SW480 (cell line): ENCODE measurements at places on chromosomes 6 and 20.

GRCh38 chr20:57470212-57470522 lies 54.8 kb downstream of the CTCFL start:
- no peak for DNase-seq

GRCh38 chr20:33147299-33147698 lies 20.7 kb upstream of the BPIFA2 start:
- DNase-seq: no peak

DNA sequence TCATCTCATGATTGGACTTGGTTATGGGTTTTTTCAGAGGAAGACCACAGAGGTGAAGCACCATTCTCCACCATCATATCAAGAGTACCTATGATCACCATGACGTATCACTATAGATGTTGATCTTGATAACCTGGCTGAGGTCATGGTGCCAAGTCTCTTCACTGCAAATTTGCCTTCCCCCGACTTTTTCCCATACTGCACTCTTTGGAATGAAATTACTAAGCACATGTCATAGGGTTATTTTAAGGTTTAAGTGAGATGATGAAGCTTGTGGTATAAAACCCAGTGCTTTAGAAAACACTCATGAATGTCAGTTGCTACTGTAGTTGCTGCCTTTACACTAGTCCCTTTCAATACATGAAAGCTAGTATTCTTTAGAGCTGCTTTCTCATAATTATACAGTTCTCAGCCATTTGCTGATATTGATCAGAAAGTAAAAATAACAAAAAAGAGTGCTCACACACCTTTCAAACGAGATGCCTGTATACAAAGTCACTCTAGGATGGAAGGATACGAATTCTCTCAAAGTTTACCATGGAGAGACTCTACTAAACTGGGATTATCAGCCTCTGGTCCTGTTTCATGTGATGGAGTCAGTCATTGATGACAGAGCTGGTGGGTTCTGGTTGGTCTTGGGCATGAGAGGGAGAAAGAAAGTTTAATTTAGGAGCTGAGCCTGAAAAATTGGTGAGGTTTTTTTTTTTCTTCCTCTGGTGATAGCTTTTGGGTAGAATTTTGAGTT lies 228.1 kb downstream of the PRL start:
- DNase-seq: no peak

- no peak for DNase-seq
Measured at GRCh38 chr20:58707770-58708169, 15.2 kb downstream of the NPEPL1 start.

DNA sequence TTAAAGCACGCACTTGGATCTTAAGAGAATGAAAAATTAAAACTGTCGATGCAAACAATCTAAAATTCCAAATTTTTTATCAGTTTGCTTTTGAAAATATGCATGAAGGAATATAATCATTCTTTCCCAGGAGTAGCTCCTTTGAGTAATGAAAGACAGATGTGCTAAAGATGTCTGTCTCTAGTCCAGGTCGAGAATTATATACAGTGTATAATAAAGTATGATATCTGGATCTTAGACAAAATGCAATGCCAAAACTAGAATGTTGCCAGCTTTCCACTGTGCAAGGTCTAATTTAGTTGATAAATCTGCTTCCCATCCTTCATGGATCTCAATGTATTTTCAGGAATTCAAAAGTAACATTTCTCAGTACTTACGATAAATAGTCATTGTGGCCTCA lies 65.1 kb upstream of the ADGRG6 start:
- DNase-seq: no peak

GRCh38 chr6:162184465-162184864 lies 543.1 kb downstream of the PRKN start:
- DNase-seq: no peak

DNA sequence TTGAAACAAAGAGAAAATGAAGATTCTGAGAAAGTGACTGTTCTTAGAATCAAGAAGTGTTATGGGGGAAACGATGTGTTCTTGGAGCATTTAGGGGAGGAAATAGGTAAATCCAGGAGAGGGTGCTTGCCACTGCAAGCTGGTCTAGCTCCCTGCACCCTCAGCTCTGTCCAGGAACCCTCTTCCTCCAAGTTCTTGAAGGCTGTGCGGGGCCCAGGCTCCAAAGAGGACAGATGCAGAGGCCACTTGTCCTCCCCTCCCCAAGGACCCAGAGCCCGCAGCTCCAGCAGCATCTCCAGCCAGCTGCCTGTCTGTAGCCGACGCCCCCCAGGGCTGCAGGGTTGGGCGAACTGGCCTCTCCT lies 87.9 kb downstream of the CDC5L start:
- DNase-seq: no peak

GRCh38 chr6:46510651-46511050 lies 19.4 kb upstream of the RCAN2 start:
- no peak for DNase-seq

DNA sequence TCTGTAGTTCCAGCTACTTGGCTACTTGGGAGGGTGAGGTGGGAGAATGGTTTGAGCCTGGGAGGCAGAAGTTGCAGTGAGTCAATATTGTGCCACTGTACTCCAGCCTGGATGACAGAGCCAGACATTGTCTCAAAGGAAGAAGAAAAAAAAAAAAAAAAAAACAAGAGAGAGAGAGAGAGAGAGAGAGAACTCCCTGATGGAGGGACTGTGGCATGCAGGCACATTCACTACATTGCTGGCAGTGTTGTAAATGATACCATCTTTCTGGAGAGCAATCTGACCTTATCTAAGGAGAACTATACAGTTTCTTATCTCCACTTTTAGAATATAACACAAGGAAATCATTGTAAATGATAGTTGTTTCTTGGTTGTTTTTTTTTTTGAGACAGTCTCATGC lies 85.1 kb downstream of the MDN1 start:
- DNase-seq: no peak
